ENCODE measurements at places on chromosomes 2 and 18.

- DNase-seq, result no peak
Measured at GRCh38 chr2:188434018-188434417, 142.3 kb downstream of the GULP1 start.

GRCh38 chr2:24768013-24768412, 25.2 kb downstream of the PTRHD1 start:
- no peak for DNase-seq

- DNase-seq, result no peak
Measured at GRCh38 chr2:108629417-108629816, 89.9 kb upstream of the RANBP2 start.

- no peak for DNase-seq
Measured at GRCh38 chr2:211512806-211513205, 956.4 kb downstream of the CPS1 start.

GRCh38 chr2:180505203-180505602, 475.2 kb upstream of the UBE2E3 start:
- DNase-seq, result no peak

DNA sequence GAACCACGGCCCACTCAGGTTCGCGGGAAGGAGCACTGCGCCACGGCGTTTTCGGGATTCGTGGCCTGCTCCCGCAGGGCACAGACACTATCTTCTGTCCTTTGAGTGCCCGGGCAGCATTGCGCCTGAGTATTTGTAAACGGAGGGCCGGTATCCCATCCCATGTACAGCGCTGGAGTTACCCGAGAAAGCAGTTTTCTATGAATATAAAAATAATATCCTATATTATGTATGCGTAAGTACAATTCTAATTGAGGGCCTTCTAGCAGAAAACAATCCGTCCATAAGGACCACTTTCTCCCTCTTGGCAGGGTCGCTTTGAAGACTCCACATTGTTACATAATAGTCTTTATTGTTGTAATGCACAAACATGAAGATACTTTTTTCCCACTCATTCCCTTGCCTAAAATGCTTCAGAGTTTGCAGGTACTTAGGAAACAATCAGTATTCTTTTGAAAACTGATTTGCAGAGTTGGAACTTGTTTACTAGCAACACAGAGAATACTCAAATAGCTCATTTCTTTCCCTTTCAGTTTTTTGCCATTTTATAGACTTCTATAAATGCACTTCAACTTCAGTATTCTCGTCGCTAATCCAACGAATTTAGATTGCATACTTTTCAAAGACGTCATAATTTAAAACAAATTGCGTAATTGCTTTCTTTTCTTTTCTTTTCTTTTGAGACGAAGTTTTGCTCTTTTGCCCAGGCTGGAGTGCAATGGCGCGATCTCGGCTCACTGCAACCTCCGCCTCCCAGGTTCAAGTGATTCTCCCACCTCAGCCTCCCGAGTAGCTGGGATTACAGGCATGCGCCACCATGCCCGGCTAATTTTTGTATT, 1.0 kb upstream of the REV1 start:
- no peak for DNase-seq

- no peak for DNase-seq
Measured at GRCh38 chr2:121135168-121135853, 149.7 kb downstream of the TFCP2L1 start.

DNA sequence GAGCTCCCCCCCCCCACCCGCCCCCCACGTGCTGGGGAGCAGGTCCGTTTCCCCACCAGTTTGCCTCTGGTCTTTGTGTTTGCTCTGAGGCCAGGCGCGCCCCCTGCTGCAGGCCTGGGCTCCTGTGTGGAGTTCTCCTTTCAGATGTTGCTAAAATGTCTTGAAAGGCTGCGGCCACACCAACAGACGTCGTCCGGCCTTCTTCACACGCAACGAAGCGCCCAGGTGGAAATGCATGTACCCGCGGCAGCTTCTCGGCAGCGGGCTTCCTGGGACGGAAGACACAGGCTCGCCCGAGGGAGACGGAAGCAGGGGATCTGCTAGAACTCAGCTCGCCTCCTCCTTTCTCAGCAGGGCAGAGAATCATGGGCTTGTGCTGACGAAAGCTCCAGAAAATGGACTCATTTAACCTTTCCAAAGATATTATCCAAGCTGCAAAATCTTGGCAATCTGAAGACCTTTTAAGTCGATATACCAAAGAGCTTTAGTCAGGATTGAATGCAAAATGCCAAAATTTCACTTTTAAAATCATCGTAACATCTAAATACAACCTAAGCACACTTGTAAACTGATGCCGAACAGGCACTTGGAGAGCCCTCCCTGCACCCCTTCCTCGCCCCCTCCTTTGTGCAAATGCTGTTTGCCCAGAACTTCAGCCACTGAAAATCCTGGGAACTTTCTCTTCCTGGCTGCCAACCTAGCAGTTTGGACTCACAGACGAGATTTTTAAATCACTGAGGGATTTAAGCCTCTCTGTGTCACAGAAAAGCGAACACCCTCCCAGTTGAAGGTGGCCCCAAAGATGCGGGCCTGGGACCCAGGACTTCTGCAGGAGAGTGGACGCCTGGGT, 125.5 kb upstream of the ZNF516 start:
- DNase-seq, result peak; percentile 33

DNA sequence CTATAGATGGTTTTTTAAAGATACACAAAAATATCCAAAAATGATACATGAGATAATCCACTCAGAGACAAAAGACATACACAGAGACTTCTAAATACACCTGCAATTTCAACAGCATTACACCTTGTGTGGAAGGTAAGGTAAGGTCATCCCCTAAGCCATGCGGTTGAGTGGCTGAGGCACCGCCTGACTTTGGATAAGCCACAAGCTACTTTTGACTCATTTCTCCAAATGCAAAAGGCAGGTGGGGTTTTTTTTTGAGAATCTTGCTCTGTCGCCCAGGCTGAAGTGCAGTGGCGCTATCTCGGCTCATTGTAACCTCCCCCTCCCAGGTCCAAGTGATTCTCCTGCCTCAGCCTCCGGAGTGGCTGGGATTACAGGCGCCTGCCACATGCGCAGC, 13.1 kb downstream of the AP1S3 start:
- no peak for DNase-seq
